ENCODE measurements at places on chromosomes 1 and 21.
A peak's percentile ranks its signal among the peaks of the same experiment; 100 is the strongest.

DNA sequence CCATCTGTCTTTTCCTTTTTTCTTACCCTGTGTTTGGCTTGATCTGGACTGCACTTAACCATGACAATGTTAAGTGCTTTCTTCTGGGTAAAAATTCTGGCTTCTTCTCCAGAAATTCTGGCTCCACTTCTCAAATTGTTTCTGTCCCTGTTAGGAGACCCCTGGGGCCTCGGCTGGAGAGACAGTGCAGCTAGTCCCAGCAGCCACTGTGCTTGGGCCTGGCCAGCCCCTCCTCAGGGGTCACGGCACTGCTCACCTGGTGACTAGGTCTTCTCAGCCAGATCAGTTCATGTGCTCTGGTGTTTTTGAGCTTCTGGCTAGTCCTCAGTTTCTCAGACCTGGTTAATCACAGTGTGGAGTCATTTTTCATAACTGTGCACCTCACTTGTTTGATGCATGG is 72.4 kb downstream of the ADARB1 start:
- no peak for DNase-seq

GRCh38 chr21:44590311-44590721 is 2.0 kb downstream of the KRTAP10-6 start:
- no peak for DNase-seq

DNA sequence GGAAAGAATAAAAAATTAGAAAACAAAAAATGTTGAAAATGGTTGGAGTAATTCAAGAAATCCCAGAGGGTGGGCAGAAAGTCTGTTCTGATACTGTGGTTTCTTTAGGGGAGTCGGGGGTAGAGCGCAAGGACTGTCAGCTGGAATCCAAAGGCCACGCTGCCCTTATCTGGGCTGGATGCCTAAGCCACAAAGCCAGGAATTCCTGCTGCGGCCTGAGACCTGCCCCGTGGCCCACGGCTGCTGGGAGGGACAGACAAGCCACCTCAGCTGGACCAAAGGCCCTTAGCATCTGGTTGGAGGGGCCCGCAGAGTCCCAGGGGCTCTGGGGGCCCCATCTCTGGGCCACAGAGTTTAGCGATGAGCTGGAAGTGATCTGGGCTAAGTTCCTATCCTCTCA is 60.2 kb downstream of the DMRTB1 start:
- no peak for DNase-seq

- no peak for DNase-seq
Measured at GRCh38 chr1:210232511-210233215, at the start of gene SERTAD4. Gene SERTAD4, plus strand, starts transcription at chr1:210232796. Its CDS starts 5,165 bp downstream, at chr1:210237961.

- no peak for DNase-seq
Measured at GRCh38 chr1:206430031-206430983, 40.0 kb upstream of the IKBKE start.

DNA sequence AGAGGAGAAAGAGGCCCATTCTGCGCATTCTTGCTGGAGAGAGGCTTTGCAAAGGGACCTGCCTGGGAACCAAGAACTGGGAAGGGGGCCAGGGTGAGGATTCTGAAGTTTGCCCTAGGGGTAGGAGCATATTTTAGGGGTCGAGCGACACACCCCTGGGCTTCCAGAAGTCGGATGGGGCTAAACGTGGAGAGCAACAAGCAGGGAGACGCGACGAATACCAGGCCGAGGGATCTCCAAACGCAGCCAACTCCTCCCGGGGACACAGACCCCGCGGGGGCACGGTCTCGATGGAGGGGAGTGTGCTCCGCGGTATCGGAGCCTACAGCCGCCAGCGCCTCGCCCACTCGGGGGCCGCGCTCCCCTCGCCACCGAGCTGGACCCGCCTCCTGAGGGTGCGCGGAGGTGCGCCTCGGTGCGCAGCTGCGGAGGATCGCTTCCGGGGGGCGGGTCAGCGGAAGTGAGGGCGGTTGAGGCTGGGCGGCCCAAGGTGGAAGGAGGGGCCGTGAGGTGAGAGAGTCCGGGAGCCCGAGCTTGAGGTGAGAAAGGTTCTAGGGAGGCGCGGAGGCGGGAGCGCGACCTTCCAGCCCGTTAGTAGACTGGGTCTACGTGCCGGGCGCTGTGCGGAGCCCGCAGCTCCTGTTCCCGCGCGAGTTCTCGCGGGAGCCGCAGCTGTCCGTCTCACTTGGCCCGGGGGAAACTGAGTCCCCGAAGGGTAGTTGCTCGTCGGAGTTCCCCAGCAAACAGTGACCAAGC is at the start of gene MTFR1L:
TSS of gene MTFR1L (plus strand) at position 464 of the 756 bp plus-strand sequence. CDS start 3,151 bp downstream, outside the sequence.
- peak; percentile 82 for DNase-seq

DNA sequence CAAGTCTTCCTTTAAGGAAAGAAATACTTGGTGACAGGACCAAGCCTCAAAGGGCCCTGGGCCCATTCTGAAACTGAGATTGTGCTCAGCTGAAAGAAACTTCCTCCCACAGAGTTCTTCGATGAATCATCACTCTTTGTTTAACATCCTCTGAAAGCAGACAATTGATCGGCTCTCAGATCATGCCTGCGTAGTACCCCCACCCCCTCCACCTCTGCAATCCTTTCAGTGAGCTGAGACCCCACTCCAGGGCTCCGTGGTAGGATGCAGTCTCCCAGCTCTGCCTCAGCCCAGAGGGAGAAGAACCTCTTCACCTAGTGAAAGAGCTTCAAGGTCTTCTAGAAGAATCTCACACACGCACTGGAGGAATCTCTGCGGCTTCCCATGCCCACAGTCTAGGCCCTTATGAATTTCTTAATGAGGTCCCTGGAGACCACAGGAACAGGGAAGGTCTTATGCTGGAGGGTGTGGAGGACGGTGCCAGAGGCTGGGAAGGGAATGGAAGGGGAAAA is 104.9 kb upstream of the SOD1 start:
- no peak for DNase-seq

DNA sequence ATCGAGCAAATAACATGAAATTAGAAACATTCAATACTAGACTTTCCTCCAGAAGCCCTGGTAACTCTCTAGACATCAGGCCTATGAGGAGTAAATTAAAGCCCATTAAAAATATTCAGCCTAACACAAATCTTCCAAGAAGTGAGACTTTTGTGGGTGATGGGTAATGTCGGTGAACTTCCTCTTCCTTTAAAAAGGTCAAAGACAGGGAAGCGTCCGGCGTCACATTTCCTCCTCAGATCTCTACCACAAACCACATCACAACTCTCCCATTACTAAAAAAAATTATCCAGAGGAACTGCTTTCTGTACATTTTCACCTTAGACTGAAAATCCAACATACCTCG is 1.4 kb downstream of the EIF4G3 start:
- DNase-seq = no peak

DNA sequence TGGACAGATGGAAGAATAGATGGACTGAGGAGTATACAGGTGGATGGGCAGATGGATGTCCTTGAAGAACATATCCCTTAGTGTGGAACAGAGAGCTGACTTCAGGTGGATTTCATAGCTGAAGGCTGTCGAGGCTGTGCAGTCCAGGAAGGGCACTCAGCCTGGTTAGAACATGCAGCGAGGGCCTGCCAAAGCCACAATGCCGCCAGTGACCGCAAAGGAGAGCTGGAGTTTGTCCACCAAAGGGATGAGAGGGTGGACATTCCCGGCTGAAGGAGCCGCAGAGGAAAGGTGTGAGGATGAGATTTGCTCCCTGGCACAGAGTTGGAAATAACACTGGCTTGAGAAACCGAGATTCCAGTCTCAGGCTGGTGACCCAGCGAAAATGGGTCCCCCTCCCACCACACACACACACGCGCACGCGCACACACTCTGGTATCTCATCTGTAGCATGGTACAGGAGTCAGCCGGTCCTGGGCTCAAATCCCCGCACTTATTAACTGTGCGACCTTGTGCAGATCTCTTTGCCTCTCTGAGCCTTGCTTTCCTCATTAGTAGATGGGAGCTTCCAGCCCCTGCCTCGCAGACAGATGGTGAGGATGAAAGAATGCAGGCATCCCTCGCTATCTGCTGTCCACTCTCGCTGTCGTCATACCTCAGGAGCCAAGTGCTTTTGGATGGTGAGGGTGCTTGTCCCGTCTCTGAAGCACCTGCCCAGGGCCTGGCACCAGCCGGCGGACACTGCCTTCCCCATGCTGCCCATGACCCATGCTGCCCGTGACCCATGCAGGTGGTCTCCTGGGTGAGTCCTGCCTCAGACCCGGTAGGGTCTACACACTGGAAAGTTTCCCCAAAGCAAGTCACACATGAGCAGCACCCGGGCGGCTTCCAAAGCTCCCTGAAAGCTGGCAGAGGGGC is 26.8 kb upstream of the EFHD2 start:
- no peak for DNase-seq

GRCh38 chr1:27122652-27123051 is 32.3 kb downstream of the SLC9A1 start:
- DNase-seq = no peak
